ENCODE measurements at places on chromosomes 12 and 14.

DNA sequence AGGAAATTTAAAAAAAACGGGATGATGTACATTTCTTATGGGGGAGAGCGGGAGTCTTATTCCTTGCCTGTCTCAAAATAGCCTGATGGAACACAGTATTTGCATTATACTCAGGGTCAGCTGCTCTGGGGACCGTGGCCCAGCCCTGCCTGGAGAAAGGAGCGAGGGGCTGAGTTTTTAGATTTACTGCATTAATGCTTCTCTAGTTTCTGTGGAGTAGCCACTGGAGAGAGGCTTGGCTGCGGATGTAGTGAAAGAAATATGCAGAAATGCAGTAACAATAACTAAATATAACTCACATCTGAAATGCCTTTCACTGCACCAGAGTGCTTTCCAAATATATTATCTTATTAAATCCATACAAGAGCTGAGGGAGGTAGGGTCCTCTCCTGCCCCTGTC is 87.6 kb upstream of the MAP1LC3B2 start:
- DNase-seq, result no peak

- DNase-seq, result peak; percentile 69
These were observed 466.5 kb downstream of the APAF1 start for GRCh38 chr12:99111600-99111999.

GRCh38 chr12:14264316-14264715 is 101.2 kb upstream of the ATF7IP start:
- peak; percentile 30 for DNase-seq

DNA sequence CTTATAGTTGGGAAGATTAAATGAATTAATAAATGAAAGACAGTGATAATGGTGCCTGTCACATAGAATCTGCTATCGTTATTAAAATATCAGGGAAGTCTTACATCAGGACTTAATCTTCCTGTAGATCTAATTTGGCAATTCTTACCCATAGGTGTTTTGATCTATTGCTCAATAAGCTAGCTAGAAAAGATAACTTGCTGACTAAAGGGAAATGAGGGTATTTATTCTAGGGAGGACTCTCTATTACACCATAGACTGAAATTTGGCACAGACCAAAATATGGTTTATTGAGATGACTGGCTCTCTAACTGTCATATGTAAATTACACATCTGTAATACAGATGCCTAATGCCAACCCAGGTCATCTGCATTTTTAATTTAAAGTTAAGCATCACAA is 11.5 kb downstream of the HAL start:
- DNase-seq, result no peak

DNA sequence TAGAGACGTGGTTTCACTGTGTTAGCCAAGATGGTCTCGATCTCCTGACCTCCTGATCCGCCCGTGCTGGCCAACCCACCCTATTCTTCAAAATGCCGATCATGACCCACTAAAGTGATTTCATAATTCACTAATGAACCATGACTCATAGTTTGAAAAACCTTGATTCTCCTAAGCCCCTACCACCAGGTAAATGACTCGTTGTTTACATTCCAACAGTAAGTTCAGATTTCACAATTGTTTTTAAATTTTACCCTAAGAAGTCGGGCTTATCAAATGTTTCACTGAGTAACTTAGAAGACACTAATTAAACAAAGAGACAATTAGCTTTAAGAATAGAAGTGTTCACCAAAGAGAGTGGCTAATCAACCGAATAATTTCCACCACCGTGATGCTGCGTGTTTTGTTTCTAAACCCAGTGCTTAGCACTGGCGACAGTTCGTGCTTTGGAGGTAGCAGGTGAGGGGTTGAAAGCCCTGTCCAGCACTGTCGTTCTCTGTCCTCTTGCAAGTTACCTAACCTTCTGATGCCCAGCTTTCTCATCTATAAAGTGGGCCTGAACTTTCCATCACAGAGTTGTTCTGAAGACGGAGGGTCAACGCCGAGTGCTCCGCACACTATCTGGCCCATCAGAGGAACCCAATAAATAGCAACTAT is 136.5 kb downstream of the NTF3 start:
- DNase-seq, result no peak

DNA sequence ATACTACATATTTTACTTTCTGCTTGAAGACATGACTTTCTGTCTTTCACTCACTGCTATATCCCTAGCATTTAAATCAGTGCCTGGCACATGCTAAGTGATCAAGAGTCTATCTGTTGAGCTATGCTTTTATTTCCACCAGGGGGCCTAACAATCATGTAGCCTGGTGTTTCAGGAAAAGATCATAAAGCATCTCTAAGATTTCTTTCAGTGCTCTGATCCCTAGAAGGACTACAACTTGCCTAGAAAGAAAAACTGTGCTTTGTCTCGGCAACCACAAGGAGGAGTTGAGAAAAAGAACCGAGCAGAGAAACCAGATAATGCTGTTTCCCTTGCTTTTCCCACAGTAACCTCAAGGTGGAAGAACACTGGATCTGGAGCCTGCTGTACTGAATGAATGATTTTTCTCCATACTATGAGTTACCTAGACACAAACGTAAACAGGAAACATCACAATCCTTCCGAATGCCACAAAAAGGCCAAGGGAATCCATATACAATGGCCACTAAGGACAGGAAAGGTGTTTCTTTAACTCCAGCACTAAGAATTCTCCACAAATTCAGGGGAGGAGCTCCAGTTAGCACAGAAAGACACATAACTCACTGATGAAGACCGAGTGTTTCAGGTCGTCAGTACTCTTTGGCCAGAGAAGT is 1.2 kb downstream of the CRY1 start:
- peak; percentile 97 for DNase-seq

DNA sequence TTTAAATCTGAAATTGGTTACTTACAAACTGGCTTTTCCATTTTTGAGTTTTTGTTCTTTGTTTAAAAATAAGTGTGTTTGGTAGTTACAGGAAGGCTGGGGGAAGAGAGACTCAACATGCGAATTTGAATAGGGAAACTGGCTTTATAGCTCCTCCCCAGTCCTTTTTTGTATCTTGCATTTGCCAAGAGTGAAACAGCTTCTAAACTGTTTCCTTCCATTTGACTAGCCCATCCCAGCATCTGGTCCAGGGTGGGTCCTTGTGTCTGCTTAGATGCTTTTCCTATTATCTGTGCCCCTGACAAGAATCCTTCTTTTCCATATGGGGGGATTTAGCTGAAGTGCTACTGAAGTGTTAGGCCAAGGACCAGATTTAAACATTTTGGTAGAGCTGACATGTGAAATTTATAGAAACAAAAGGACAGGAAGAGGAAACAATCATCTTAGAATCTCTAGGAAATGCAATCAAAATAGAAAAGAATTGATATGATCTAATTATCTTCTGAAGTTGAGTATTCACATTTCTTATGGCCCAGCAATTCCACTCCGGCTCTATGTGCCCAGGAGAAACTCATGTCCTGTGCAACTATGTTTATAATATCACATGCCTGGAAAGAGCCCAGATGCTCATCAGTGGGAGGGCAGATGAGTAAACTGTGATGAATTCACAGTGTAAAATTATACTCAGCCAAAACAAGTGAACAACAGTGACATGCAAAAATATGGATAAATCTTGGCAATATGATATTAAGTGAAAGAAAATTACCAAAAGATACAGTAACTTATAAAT is 7.4 kb downstream of the SMOC1 start:
- no peak for DNase-seq

GRCh38 chr14:56709201-56709600 is 101.1 kb downstream of the OTX2 start:
- DNase-seq, result no peak

Data from A673 (cell line).